ENCODE measurements at places on chromosomes 12 and 14. TPM values are rescaled to one million over a fixed set of nuclear protein-coding genes. Genes with fewer than 3 reads are reported as not detected.

Gene KIF5A
- total RNA-seq, result 0.24 TPM

Gene FUT8
- total RNA-seq, result 13.4 TPM

Gene TEX22
- 0.24 TPM for total RNA-seq

Gene TAS2R9
- not detected for total RNA-seq

Gene PIWIL1
- total RNA-seq, result not detected

Gene KRT7
- total RNA-seq, result 3,814 TPM

Gene FBLN5
- 1.5 TPM for total RNA-seq

Gene SMOC1
- total RNA-seq, result 15.6 TPM

Gene CTSG
- total RNA-seq, result not detected

Gene TPPP2
- not detected for total RNA-seq

Gene LRIG3
- total RNA-seq, result 6.2 TPM

Gene TMEM132C
- not detected for total RNA-seq

Gene NAV3
- 18.8 TPM for total RNA-seq

Gene WIF1
- total RNA-seq, result not detected

Gene SIRT4
- total RNA-seq, result 0.87 TPM

Gene COX8C
- total RNA-seq, result not detected

Gene POTEG
- not detected for total RNA-seq

Gene RNASE8
- not detected for total RNA-seq

Gene TSPAN19
- not detected for total RNA-seq

Gene DNAI7
- 0.07 TPM for total RNA-seq

Gene GLIPR1L2
- not detected for total RNA-seq

Gene PSEN1
- 58.0 TPM for total RNA-seq

Gene RPS26
- total RNA-seq, result 733 TPM

Gene TTC9
- 1.8 TPM for total RNA-seq

Gene PLBD2
- 29.6 TPM for total RNA-seq

Gene CLEC1A
- not detected for total RNA-seq

Gene ESPL1
- total RNA-seq, result 19.6 TPM

Gene ESRRB
- 0.18 TPM for total RNA-seq

Gene TAS2R8
- not detected for total RNA-seq

Gene WASHC3
- 33.0 TPM for total RNA-seq

Gene KRT78
- total RNA-seq, result not detected

Gene GPR68
- 0.07 TPM for total RNA-seq

Gene NR2C1
- 27.0 TPM for total RNA-seq

Gene CD69
- not detected for total RNA-seq

All from A549 treated with CpdA at 1 μM for 4 hours (cell line).